SIG-M5 (cell line): ENCODE measurements at places on chromosomes 1 and 21.

DNA sequence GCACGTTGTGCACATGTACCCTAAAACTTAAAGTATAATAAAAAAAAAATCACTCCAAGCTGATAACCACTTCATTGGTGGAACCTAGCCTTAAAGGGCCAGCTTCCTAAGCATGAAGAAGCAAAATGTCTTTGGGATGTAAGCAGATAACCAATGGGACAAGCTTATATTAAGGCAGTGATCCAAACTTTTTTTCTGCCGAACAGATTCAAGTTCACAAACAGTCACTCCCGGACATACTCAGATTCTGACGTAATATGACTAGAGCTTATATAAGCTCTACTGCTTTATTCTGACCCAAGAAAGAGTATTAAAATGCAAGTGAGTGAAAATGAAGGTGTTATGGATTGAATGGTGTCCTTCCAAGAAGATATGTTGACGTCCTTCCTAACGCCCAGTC is 44.9 kb upstream of the HIVEP3 start:
- no peak for DNase-seq

GRCh38 chr1:192639607-192640368 is 3.8 kb downstream of the RGS13 start:
- DNase-seq: peak; percentile 28

GRCh38 chr1:4741876-4742423 is 87.5 kb downstream of the AJAP1 start:
- no peak for DNase-seq

- DNase-seq: no peak
Observed at GRCh38 chr1:109640285-109640865, 15.5 kb upstream of the GSTM4 start.

- DNase-seq: no peak
Observed at GRCh38 chr1:98203466-98203865, 282.6 kb upstream of the DPYD start.

DNA sequence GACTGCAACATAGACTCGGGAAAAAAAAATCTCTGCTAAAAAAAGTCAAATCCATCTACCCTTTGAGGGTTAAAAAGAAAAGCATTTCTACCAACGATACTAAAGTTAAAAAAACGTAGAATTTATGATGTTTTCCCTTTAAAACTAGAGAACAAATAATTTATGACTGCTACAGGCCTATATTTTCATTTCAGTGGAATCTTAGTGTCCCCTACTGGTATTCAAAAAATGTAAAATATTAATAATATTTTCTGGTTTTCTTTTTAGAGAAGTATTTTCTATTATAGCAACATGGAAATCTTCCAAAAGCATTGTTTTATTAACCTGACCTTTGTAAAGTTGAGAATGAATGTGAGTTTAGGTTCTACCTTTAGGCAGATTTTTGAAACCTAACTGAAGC is 1582.2 kb downstream of the MRPL39 start:
- no peak for DNase-seq

GRCh38 chr1:199057322-199057721 is 418.5 kb downstream of the PTPRC start:
- DNase-seq: no peak

DNA sequence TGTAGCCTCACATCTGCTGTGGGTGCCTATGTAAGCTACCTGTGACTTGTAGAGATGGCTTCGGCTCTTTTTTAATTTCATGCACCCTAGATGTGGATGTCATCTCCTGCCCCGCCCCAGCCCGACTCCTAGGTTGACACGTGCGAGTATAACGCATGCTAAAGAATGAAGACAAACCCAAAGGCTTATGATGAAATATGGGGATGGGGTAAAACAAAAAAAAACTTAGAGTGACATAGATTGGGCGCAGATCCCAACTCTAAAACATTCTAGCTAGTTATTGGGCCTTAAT is 613 bp upstream of the ERO1B start:
- DNase-seq: no peak

DNA sequence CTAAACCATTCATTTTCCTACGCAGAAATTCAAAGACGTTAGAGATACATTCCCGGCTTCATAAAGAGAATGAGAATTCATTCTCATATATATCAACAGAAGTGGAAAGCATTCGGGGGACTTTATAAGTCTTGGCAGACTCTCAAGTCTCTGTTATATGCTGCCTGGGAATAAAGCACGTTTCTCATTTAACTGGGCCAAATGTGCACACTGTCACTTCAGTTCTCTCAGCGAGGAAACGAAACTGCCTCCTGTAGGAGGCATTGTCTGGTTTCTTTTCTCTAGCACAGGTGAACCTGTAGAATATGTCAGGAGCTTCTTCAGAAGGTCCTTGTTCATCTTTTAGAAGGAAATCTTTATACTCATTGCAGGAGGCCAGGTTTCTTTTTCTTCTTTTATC is 367.6 kb downstream of the PTBP2 start:
- DNase-seq: no peak

- DNase-seq: no peak
Observed at GRCh38 chr1:66452982-66453381, 81.0 kb upstream of the SGIP1 start.

DNA sequence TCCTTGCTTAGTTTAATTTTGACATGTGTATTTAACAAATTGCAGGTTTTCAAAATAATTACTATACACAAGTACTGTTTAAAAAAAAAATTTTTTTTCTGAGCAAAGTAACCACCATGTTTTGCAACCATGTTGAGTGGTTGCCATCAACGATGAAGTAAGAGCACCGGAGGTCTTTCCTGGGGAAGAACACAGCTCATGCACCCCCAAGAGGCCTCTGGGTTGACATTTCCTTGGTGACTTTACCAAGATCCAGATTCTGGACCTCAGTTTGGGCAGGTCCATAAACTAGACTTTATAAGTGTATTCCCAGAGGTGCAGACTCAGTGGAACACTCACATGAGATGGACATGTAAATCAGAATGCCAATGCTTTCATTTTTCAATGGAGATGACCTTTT is 36.8 kb upstream of the RALGPS2 start:
- no peak for DNase-seq

DNA sequence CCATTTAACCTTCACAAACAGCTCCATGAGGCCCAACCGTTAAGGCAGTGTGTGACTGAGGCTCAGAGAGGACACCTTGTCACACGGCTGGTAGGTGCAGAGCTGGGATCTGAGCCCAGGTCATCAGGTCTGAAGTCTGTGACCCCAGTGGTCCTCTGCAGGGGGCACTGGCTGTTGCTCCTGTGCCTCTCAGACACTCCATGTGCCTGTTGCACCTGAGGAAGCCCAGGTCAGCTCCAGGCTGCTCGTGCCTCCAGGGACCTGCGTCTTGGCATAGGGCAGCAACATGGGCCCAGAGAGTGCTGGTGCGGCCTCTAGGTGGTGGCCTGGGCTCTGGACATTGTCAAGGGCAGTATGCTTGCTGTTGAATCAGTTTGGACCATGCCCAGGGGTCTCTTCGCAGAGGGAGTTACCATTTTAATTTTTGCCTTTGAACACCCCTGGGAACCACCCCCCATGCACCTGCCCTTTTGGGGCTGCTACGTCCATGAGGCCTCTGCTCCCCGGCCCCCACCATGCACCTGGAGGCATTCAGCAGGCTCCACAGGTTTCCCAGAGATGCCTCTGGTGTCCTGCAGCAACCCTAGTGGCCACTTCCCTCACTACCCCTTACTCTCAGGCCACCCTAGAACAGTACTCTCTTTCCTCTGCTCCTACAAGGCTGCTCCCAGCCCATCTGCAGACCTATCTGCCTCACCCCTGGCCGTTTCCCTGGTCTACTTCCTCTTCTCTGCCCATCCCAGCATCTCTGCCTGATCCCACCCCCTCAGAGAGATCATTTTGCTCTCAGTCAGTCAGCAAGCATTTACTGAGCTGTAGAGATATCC is 25.2 kb upstream of the EPS8L3 start:
- no peak for DNase-seq
